ENCODE measurements at places on chromosomes 3 and 15.

DNA sequence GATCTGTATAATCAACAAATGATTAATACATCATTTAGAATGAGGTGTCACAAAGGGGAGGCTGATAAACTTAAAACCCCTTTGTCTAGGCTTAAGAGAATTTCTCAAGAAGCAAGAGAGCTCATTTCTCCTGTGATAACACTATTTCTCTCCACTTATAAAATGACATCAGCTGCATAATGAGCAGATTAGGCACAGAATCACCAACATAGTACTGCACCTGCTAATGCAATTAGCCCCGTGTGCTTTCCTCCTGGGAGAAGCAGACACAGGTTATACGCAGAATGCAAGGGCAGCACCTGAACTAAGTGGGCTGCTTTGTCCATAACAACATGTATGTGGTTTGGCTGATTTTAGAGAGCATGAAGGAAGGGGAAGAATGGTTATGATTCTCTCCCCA lies 515.3 kb upstream of the CFAP20DC start:
- DNase-seq, result no peak

- no peak for DNase-seq
These were observed 479.7 kb upstream of the NR2F2 start for GRCh38 chr15:95850837-95851236.

- DNase-seq, result no peak
These were observed 242.1 kb downstream of the RAP2B start for GRCh38 chr3:153404157-153404556.

- DNase-seq, result no peak
These were observed 55.8 kb downstream of the SEMA6D start for GRCh38 chr15:47773143-47773542.

- no peak for DNase-seq
These were observed 3.5 kb upstream of the UCN2 start for GRCh38 chr3:48567090-48567489.

- no peak for DNase-seq
These were observed 572.2 kb downstream of the GRM7 start for GRCh38 chr3:7433073-7433472.

- peak; percentile 55 for DNase-seq
These were observed 61.3 kb upstream of the ACKR4 start for GRCh38 chr3:132535575-132536441.

DNA sequence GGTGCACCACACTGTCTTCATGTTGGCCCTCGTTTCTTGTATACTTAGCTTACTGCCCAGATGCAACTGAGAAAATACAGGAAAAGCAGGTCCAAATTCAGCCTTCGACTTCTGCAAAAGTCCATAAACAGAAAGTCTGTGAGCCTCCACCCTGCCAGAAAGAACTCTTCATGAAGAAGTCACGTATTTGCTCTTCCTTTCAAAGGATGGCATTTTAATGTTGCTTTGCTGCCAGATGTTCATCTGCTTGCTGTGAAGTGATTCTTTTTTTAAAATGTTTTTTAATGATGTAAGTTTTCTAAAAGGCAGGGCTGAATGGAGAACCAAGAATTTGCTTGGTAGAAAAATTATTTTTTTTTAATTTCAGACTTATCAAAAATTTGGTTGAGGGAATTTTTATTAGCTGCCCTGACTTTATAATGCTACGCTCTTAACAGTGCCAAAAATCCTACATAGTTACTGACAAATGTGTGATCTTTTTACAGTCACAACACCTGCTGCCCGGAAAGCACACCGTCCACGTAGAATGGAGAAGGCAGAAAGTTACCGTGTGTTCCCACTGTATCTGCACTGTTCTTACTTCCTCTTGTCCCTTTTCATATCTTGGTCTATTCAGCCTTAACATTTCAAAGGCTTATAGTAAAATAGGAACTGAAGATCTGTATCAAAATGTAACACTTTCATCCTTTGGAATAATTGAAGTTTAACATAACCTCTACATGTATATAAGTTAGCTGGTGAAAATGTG lies 136.3 kb downstream of the LRRC28 start:
- DNase-seq, result no peak

DNA sequence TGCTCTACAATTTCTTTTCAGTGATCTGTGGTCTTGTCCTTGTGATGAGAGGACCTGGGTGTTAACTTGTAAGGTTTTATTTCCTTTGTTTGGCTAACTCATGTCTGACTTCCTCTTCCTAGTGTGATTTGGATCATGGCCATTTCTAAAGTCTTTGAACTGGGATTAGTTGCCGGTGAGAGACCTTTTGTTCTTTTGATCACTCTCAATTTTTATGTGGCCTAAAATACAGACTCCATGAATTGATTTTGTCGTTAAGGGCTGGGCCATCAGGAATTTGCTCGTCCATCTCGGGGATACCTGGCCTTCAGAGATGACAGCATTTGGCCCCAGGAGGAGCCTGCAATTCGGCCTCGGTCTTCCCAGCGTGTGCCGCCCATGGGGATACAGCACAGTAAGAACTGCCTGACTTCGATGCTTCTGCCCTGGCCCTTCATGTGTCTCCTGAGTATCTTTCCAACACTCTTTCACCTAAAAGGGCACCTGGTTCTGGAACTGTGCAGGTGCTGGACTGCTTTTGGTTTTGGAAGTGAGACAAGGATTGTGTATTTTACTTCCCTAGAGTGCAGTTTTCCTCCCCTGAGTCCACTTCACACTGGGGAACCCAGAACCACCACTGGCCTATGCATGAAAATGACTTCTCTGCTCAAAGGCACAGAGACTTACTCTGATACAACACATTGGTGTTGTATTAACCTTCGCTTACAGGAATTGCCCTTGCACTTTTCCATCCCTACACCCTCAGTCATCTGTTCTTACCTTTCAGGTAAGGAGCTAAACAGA lies 13.1 kb upstream of the LRRC2 start:
- DNase-seq, result no peak

GRCh38 chr15:54149115-54149531 lies 170.9 kb downstream of the UNC13C start:
- no peak for DNase-seq
